Muscle of leg (tissue), 16 donors: ENCODE measurements at places on chromosomes 5 and 9.

GRCh38 chr9:27540502-27540901, 10.9 kb upstream of the MOB3B start:
- DNase-seq = peak; percentile 17

GRCh38 chr5:8304341-8304740, 435.4 kb downstream of the MTRR start:
- peak; percentile 72 for DNase-seq

GRCh38 chr9:27471789-27472188, 52.3 kb upstream of the IFNK start:
- DNase-seq = no peak

DNA sequence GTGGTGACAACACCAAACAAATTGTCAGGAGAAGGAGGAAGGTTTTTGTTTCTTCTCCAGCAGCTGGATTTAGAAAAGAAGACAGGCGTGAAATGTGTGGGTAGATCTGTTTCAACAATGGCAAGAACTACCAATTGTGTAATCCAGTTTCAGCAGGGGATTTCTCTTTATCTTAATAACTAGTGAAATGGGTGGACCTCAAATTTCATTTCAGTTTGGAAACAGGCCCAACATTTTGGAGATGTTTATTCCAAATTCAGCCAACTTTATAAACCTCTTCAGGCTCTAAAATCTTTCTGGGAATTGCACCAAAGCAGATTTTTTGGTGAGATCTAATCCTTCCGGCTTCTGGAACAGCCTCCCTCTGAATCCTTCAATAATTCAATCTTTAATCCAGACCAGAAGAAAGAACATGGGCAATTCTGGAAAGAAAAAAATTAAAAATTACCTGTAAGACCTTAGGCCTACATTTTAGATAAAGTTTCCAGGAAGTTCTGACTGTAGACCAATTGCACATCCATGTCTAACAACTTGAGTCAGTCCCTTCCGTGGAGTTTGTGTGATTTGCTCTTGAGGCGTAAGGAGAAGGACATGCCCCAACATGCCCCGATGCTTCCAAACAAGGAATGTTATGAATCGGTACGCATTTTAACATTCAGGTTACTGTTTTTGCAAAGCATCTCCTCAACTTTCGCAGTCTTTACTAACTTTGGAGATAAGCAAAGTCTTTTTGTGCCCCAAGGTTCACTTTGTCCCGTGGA, 423.6 kb downstream of the IRX1 start:
- peak; percentile 90 for DNase-seq

DNA sequence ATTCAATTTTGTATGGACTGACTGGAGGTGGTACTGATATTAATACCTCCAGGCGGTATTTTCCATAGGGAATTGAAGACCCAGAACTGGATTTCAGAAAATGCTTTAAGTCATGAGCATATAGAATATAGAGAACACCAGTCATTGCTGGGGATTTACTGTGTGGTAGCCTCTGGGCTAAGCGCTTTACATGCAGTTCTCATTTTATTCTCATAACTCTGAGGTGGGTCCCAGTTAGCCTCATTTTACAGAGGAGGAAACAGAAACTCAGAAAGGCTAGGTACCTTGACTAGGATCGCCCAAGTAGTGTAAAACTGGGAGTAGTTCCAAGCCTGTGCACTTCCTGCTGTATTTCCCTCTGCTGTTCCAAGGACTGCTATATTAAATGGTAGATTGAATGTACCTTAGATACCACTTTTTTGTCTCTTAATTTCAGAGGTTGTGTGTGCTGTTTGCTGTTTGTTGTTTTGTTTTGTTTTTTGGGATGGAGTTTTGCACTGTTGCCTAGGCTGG, 13.8 kb downstream of the SLC44A1 start:
- DNase-seq = peak; percentile 24

GRCh38 chr9:35759795-35760194, 5.7 kb upstream of the MSMP start:
- DNase-seq = no peak

- DNase-seq = peak; percentile 80
Measured at GRCh38 chr5:16489322-16489791, 23.8 kb upstream of the ZNF622 start.

- peak; percentile 70 for DNase-seq
Measured at GRCh38 chr9:34590381-34591247, 1.1 kb upstream of the CNTFR start.
